A549 treated with AZD2906 at 1 μM for 4 hours (cell line): ENCODE measurements at places on chromosomes 5 and 9. TPM values are rescaled to one million over a fixed set of nuclear protein-coding genes. Genes with fewer than 3 reads are reported as not detected.

Gene FABP6
- total RNA-seq = 0.48 to 1.2 TPM (median 1.00 TPM) in 5 replicates

Gene PHYHD1
- 0.20 to 0.33 TPM (median 0.25 TPM) in 5 replicates for total RNA-seq

Gene MACROH2A1
- 172 to 199 TPM (median 195 TPM) in 5 replicates for total RNA-seq

Gene GARIN3
- not detected in 5 replicates for total RNA-seq

Gene ANKRD31
- 0.03 to 0.07 TPM (median 0.06 TPM) in 5 replicates for total RNA-seq

Gene SREK1
- 25.2 to 30.3 TPM (median 28.4 TPM) in 5 replicates for total RNA-seq

Gene TLX3
- not detected in 5 replicates for total RNA-seq

Gene GRIA1
- not detected in 5 replicates for total RNA-seq

Gene BAAT
- total RNA-seq = 0.31 to 0.49 TPM (median 0.46 TPM) in 5 replicates

Gene SV2C
- total RNA-seq = not detected in 5 replicates

Gene C9orf50
- total RNA-seq = 0.08 to 0.16 TPM in 2 of 5 replicates, not detected in the others

Gene PCDHA4
- 1.5 to 2.0 TPM (median 1.8 TPM) in 5 replicates for total RNA-seq

Gene ICE1
- 18.6 to 27.3 TPM (median 22.7 TPM) in 5 replicates for total RNA-seq

Gene FAM53C
- total RNA-seq = 18.5 to 20.2 TPM (median 19.0 TPM) in 5 replicates

Gene INIP
- 14.5 to 27.9 TPM (median 15.4 TPM) in 5 replicates for total RNA-seq

Gene EIF4E1B
- not detected in 5 replicates for total RNA-seq

Gene GPRIN1
- total RNA-seq = 8.2 to 9.6 TPM (median 9.2 TPM) in 5 replicates

Gene BHMT2
- total RNA-seq = not detected in 5 replicates
